ENCODE measurements at places on chromosomes 6 and 20. TPM values are rescaled to one million over a fixed set of nuclear protein-coding genes. Genes with fewer than 3 reads are reported as not detected.

The SLC44A4 gene
- total RNA-seq = 0.80 TPM

The RAET1L gene
- total RNA-seq = not detected

The GTF2H4 gene
- total RNA-seq = 8.3 TPM

The ZNF133 gene
- total RNA-seq = 18.9 TPM

The OTOR gene
- not detected for total RNA-seq

The ARMC12 gene
- 0.50 TPM for total RNA-seq

The DSN1 gene
- 7.5 TPM for total RNA-seq

The NPBWR2 gene
- total RNA-seq = not detected

The DEF6 gene
- total RNA-seq = 2.5 TPM

The GPLD1 gene
- 4.2 TPM for total RNA-seq

The XRN2 gene
- total RNA-seq = 76.9 TPM

The ENPP1 gene
- total RNA-seq = 35.2 TPM

The PAX1 gene
- total RNA-seq = not detected

The RBCK1 gene
- 75.7 TPM for total RNA-seq

The GLP1R gene
- not detected for total RNA-seq

The STMND1 gene
- not detected for total RNA-seq

The DAAM2 gene
- 221 TPM for total RNA-seq

The COL9A3 gene
- total RNA-seq = 14.3 TPM

The COX4I2 gene
- total RNA-seq = 7.1 TPM

The ELOVL2 gene
- total RNA-seq = 0.57 TPM

The GPX5 gene
- not detected for total RNA-seq

The CALHM4 gene
- total RNA-seq = not detected

The ABHD16B gene
- total RNA-seq = not detected

The CD93 gene
- 24.5 TPM for total RNA-seq

The BEND3 gene
- total RNA-seq = 1.5 TPM

The TEAD3 gene
- total RNA-seq = 74.8 TPM

The OR2B6 gene
- not detected for total RNA-seq

The RSPO3 gene
- 36.1 TPM for total RNA-seq

The C4B gene
- total RNA-seq = 203 TPM

The ASIP gene
- not detected for total RNA-seq

The LY6G5C gene
- not detected for total RNA-seq

The CCDC170 gene
- 0.32 TPM for total RNA-seq

The EPM2A gene
- 68.3 TPM for total RNA-seq

The EPB41L2 gene
- 67.3 TPM for total RNA-seq

The BPIFB2 gene
- total RNA-seq = not detected

The DDO gene
- total RNA-seq = 0.66 TPM

The BTNL2 gene
- not detected for total RNA-seq

The DST gene
- 410 TPM for total RNA-seq

The RGS17 gene
- total RNA-seq = 0.06 TPM

The C6orf141 gene
- total RNA-seq = 2.5 TPM

The TSPO2 gene
- total RNA-seq = not detected

The MAS1 gene
- not detected for total RNA-seq

The CYB5R4 gene
- total RNA-seq = 15.4 TPM

The LY86 gene
- 1.8 TPM for total RNA-seq

The SLC17A3 gene
- not detected for total RNA-seq

The SLC17A2 gene
- total RNA-seq = not detected

The ZSCAN23 gene
- total RNA-seq = 1.0 TPM

The PI16 gene
- 64.3 TPM for total RNA-seq

The PLN gene
- total RNA-seq = 431 TPM

The DLL1 gene
- total RNA-seq = 7.1 TPM

The WFDC2 gene
- total RNA-seq = not detected

The TSPYL1 gene
- total RNA-seq = 90.8 TPM

The TNFRSF21 gene
- 23.7 TPM for total RNA-seq

The TULP1 gene
- total RNA-seq = not detected

The MTFR2 gene
- total RNA-seq = not detected

The PAK5 gene
- total RNA-seq = 0.42 TPM

The SNAP25 gene
- total RNA-seq = 3.6 TPM

The ZNF334 gene
- total RNA-seq = 0.97 TPM
